Astrocyte of the spinal cord (primary cell): ENCODE measurements at places on chromosomes 2 and 18.
A peak's percentile ranks its signal among the peaks of the same experiment; 100 is the strongest.

- DNase-seq, result no peak
Observed at GRCh38 chr2:7800031-7800430, 881.8 kb upstream of the ID2 start.

DNA sequence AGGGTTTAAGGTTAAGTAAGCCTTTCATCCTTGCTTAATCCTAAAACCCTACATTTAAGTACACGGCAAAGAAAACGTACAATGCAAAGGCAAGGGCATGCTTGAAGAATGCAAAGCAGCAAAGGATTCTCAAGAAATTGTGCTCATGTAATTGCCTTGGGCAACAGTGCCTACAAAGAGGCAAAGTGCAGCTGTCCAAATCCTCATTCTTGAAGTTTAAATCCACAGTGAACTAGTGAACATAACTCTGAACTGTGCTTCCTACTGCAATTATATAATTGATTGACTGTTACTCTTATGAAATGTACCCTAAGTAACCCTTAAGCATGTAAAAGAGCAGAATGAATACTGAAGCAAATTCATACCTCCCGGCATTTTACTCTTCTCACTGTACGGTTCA lies 85.4 kb downstream of the MAP3K20 start:
- DNase-seq, result no peak

GRCh38 chr2:5911718-5912117 lies 219.5 kb downstream of the SOX11 start:
- no peak for DNase-seq

- no peak for DNase-seq
Observed at GRCh38 chr18:58838165-58838860, 26.4 kb upstream of the ZNF532 start.

DNA sequence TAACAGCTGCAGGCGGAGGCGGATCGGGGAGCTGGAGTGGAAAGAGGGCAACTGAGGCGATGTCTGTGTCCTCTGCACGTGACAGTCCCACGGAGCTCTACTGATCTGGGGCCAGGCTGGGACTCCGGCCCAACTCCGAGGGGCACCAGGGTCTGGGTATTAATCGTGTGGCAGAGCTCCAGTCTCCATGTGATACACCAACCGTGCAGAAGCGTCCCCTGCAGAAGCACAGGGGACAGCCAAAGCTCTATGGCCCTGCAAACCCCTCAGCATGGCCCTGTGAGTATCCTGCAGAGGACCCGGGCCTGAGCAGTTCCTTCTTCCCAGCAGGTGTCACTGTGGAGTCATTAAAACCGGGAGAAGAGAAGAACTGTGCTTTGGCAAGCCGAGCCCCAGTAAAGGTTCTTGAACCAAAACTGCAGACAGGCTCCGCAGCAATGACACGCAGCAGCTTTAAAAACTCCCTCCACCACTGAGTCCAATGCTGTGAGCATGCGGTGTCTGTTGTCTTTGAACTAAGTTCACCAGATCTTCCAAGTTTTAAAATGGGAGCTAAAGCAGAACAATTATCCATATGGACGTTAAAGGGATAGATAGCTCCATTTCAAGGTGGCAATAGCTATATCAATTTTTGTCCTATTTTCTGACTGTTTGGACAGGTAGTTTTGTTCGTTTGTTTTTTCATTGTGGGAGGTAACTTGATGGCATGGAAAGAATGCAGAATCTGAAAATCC lies 79.4 kb downstream of the TMEM182 start:
- peak; percentile 45 for DNase-seq

DNA sequence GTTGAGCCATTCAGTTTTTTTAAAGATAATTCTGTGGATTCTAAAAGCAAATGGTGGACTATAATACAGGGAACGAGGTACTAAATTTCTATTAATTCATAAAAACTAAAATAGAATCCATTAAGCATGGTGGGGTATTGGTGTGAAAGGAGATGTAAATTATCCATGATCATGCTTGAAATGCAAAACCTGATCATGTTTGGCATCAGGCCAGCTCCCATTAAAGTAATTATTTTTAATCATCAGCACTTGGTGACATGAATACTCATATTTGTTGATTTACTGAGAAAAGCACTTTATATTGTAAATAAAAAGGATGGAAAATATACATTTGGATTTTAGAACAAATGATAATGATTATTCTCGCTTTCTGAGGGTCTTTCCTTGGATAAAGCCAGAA lies 232.3 kb upstream of the MEIS1 start:
- DNase-seq, result no peak

DNA sequence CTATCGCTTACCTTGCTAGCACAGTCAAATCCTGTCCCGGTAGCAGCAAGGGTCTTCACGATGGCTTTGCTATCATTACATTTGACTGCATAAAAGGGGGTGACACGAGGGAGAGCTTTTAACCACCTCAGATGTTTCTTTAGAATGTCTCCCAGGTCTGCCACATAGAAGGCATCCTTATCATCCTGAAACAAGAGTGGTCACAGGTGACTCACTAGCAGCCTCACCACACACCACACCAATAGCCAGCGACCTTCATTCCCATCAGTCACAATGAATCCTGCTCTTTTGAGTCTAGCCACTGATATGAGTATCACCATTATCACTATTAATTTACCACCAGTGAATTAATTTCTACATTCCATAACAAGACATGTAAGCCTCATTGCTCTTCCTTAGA lies 3.7 kb downstream of the ODC1 start:
- DNase-seq, result no peak

DNA sequence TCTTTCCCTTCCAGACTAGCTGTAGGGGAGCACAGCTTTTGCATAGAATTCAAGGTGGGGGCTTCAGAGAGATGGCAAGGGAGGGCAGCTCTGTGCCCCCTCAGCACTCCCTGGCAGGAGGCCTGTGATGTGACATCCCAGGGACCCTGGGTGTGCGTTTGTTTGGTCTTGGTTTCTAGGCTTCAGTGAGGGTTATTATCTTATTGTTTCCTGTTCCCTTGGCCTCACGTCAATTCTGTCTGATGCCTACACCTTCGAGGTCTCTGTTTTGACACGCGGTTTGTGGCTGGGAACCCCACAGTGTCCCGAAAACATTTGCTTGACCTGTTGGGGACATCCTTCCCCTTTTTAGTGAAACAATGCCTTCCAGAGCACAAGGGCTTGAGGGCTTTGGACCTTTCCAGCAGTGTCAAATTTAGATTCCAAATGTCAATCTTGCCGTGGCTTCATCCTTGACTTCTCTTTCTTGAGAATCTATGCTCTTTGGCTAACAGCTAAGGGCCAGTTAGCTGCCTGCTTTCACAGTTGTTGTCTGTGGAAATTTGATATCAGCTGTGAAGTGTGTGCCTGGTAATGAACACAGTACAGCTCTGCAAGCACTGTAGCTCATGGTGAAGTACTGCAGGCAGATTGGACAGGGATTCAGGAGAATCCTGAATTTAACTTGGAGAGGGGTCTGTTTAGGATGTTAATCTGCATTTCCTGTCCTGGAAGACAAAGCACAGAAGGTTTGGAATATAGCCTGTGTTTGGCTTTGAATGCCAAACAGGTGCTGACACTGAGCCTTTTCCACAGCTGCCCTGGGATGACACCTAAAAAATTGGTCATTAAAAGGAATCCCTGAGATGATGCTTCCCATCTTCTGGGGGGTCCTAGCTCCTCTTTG lies 108.2 kb upstream of the CXCR4 start:
- DNase-seq, result no peak

- DNase-seq, result no peak
Observed at GRCh38 chr18:37332628-37333420, 232.8 kb downstream of the CELF4 start.
